EH (cell line): ENCODE measurements at places on chromosomes 2 and 18.

DNA sequence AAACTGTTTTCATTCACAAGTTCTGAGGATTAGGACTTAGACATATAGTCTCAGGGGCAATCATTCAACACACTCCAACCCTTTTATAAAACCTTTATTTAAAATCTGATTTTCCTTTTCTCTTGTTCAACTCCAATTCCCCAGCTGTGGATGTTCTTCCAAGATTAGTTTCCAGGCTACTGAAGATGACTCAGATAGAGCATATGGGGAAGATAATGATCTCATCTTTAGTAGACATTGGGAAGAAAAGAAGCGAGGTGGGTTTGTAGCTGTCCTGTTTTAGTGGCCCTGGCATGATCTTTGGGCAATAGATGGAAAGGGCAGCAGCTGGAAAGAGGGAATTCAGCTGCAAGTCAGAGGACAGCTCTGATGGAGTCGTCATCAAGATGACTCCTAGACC is 247.7 kb upstream of the CCDC68 start:
- DNase-seq, result peak; percentile 42

- DNase-seq, result no peak
Measured at GRCh38 chr2:113705982-113706523, 50.4 kb downstream of the SLC35F5 start.

DNA sequence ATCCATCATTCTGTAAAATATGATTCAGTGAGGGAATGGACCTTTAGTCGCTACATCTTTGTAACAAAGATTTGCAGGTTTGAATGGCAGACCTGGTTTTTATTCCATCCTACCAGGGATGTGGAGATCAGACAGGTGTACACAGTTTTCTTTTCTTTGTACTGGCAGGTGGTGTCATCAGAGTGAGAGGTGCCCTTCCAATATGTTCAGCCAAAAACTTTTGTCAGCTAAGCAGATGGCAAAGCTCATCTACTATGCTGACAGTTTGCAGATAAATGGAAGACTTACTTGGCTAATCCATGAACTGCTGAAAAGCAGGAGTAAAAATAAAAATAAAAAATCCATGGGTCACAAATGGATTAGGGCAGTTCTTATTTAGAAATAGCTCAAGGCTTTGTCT is 185.5 kb upstream of the DOK6 start:
- DNase-seq, result no peak

DNA sequence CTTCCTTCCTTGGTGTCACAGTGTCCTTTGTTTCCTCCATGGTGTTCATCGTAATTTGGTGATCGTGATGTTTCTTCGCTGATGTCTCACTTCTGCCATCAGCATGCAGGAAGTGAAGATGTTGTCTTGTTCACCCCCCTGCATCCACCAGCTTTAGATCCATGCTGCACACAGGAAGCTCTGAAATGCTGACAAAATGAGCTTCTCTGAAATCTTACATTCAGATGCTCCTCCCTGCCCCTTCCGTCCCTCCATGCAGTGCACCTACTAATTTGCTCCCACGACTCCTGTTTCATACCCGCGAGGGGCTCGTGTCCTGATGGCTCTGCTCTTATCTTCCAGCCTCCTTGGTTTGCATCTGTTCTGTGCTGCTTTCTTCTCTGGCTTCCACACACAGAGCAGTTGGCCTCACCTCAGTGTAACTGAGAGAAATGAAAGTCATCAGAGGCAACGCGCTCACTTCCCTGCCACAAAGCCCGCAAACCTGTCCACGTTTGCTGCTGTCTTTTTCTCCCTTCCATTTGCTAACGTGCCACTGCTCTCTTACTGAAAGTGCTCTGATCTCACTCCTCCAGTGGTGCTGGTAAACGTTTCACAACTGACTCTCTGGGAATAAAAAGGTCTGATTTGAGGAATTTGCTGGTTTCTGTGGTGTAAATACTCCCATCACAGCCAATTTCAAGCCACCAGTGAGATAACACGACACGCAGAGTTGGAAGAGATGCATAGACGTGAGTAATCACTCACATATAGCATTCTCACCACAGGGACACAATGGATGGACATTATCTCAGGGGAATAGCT is 41.0 kb upstream of the MGAT4A start:
- no peak for DNase-seq

- no peak for DNase-seq
Measured at GRCh38 chr2:108965540-108966289, 23.3 kb downstream of the EDAR start.

GRCh38 chr2:217849154-217849975 is 153.4 kb downstream of the TNS1 start:
- peak; percentile 71 for DNase-seq

GRCh38 chr2:45283764-45284620 is 274.7 kb upstream of the SIX2 start:
- DNase-seq, result peak; percentile 85

GRCh38 chr2:99200076-99200800 is 19.3 kb downstream of the MRPL30 start:
- DNase-seq, result no peak

DNA sequence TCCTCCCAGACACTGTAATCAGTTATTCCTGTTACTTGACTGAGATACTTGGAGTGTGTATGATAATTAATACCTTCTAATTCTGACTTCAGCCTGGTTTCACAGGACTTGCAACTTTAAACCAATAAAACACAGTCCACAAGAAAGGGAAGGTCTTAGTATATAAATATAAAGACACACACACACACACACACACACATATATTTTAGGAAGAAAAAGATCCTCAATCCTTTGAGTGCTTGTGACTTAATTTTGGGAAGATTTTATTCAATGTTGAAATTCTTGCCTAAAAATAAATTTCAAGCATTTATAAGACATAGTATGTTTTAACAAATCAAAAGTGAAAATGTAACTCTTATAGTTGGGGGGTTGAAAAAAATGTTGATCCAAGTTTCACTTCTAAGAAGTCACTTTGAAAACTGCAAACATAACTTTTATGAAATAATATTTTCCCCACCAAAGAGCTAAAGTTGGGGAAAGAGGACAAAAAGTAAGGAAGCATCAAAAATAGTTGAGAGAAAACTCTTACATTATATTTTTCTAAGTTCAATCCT is 824 bp upstream of the VPS54 start:
- DNase-seq, result no peak

GRCh38 chr2:223599640-223600380 is 2.4 kb downstream of the SCG2 start:
- DNase-seq, result peak; percentile 43
